ENCODE measurements at places on chromosomes 16 and 17.

DNA sequence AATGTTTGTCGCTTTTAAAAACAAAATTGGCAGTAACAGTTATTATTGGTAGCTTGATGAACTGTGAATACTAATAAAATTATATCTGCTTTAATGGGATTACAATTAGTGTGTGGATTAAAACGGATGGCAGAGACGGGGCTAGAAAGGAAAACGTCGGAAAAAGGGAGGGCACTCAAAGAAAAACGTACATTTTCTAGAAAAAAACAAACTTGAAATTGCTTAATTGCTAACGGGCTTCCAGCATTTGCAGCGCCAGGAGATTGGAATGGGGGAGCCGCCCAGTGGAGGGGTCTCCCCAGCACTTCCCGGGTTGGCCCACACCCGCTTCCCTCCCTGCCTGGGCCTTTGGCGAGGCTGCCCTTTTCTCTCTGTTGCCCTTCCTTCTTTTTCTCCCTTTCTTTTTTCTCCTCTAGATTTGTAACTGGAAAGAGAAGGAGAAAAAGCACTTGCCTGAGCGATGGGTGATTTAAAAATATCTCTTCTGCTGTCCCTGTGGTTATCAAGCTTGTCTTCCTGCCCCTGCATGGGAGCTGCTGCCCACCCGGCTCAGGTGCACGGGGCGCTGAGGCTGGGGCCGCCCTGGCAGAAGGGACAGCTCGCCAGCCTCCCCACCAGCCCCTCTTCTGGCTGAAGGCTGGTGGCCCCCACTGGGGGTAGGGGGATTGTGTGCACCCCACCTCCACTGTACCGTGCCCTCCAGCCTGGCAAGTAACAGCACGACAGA is 5.9 kb downstream of the BAHCC1 start:
- no peak for DNase-seq

DNA sequence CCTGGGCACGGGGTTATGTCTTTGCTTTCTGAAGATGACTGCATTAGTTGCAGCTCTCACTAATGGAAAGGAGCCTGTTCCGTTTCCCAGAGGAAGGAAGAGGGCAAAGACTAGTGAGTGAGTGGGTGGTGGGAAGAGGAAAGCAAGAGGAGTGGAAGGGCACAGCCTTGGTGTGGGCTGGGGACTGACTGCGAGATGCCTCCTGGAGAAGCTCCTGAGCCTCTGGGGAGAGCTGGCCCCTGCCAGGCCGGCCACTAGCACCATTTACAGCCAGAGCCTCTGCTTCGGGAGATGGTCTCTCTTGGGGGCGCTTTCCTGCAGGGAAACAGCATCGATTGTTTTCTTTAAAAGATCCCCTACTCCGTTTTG is 825 bp upstream of the RHBDL3 start:
- no peak for DNase-seq

- no peak for DNase-seq
Observed at GRCh38 chr16:85898521-85899442, at the start of gene IRF8. IRF8 (plus strand) TSS chr16:85899162; CDS start chr16:85903016, 3,854 bp downstream.

DNA sequence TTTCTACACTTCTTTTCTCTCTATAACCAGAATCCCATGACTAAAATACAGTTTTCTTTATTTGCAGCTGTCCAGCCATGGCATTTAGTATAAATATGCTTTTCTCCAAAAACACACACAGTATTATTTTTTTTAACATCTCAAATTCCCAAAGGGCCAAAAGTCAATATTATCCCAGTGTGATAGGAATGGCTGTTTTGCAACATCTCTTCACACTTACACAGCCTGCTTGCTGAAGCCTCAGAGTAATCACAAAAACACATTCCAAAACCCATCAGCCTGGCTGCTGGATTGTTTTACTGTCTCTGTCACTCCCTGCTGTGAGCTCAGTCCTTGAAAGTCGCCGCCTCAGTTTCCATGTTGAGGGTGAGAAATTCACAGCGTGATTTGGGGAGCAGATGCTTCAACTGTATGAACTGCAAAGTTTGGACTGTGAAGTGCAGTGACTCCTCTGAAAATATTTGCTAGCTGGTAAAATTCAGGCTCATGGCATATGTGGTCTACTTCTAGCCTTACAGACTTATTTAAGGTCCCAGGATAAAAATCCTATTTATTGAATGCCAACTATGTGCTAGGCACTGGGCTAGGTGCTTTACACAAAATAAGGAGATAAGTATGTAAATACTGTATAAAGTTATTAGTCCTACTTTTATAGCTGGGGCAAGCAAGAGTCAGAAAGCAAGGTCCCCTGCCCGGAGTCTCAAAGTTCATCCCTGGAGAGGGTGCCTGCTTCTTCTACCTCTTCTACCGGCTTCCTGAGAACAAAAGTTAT is 116.5 kb downstream of the SOCS1 start:
- DNase-seq, result no peak

Measured in left renal cortex interstitium (tissue), 4 donors.